ENCODE measurements at places on chromosomes 5 and 9.
A peak's percentile ranks its signal among the peaks of the same experiment; 100 is the strongest.

GRCh38 chr9:87657893-87658292 lies 68.0 kb upstream of the CTSL start:
- DNase-seq = no peak

GRCh38 chr5:129915415-129915814 lies 11.2 kb downstream of the CHSY3 start:
- no peak for DNase-seq

DNA sequence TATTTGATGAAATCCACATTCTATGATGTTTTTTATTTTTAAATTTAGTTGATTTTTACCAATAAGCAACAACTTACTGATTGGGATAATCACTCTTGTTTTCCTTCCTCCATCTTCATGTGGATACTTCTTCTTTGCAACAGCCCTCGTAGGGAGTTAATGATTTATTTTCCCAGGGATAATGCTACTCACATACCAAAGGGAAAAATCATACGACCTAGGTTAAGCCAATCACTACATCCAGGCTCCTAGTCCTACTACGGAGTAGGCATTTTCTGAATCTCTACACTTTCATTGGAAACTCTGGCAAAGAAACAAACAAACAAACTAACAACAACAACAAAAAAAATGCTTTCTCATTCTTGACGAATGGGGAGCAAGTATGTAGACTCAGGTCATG lies 663.4 kb downstream of the PTPRD start:
- no peak for DNase-seq

- DNase-seq = no peak
These were observed 169.3 kb downstream of the DCP2 start for GRCh38 chr5:113145757-113146387.

- DNase-seq = no peak
These were observed 44.7 kb upstream of the DEPDC1B start for GRCh38 chr5:60744682-60745081.

- DNase-seq = no peak
These were observed 226.0 kb downstream of the GAS1 start for GRCh38 chr9:86721226-86721781.

DNA sequence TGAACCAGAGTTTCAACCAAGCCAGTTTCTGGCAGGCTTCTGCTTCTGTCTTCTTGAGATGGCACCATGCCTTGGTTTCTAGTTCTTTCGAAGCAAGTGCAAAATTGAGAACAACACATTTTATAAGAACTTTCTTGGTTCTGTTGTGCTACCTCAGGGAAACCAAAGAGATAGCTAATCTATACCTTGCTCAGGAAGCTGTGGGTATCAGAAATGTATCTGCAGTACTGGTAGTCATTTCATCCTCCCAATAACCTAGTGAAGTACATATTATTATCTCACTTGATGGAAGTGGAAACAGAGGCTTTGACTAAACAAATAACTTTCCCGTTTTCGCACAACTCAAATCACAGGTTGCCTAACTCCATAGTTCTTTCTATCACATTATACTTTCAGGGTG lies 246.6 kb downstream of the ENC1 start:
- no peak for DNase-seq

DNA sequence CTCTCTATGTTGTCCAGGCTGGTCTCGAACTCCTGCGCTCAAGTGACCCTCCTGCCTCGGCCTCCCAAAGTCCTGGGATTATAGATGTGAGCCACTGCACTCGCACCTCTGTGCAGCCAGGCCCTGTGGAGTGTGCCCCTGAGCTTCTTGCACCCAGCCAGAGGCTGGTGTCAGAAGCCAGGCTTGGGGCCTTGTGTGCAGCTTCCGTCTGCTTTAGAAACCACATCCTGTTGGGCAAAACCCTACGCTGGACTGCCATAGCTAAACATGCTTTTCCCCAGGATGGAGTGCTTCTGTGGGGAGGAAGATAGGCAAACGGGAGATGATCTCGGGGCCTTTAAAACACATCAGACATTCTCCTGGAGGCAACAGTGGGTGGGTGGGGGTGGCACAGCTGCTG lies 40.1 kb downstream of the PRRT1B start:
- DNase-seq = no peak

- DNase-seq = no peak
These were observed 305.5 kb downstream of the ZSWIM6 start for GRCh38 chr5:61637566-61637965.

DNA sequence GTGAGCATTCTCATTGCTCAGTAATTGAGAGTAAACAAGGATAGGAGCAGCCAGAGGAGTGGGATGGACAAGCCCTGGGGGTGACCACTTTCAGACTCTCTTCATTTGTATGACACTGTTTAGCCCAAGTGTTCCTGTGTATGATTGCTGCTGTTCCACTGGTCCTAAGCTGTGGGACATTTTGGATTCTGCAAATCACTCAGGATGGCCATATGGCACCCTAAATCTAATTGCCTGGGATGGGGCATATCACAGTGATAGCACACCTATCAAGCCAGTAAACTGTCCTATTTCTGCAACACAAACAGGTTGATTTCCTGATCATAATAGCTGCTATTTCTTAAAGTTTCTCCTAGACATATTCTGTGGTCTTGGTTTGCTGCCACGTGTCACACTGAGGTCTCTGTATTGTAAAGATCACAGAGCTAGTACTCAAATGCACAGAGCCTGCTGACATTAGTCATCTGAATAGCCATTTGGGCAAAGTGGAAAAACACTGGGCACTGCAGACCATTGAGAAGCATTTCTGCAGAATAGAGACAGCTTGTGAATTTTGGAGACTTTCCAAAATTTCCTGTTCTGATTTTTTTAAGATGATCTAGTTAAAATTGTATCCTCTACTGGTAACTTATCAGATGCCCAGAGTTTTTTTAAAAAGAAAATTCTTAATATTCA lies 320.2 kb downstream of the RFX3 start:
- no peak for DNase-seq

GRCh38 chr5:176731506-176732160 lies 78.7 kb upstream of the UNC5A start:
- DNase-seq = peak; percentile 4

GRCh38 chr5:57432876-57433275 lies 49.7 kb downstream of the ACTBL2 start:
- no peak for DNase-seq

DNA sequence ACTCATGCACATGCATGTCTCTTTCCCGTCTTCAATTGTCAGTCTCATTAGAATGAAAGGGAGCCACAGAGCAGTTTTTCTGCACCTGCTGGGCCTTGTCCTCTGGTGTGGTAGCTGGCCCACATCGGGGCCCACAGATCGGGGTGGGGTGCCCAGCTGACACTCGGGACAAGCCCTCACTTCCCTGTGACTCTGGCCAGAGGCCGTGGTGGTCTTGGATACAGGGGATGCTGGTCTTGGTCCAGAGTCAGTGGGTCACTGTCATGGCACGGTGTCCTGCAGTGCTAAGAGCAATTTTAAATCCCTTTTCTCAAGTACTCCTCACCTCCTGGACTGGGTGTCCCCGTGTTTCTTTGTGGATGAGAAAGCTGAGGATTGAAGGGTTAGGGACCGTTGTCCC lies 193.2 kb downstream of the CACNA1B start:
- no peak for DNase-seq

- no peak for DNase-seq
These were observed 56.7 kb upstream of the CLINT1 start for GRCh38 chr5:157915638-157916037.

DNA sequence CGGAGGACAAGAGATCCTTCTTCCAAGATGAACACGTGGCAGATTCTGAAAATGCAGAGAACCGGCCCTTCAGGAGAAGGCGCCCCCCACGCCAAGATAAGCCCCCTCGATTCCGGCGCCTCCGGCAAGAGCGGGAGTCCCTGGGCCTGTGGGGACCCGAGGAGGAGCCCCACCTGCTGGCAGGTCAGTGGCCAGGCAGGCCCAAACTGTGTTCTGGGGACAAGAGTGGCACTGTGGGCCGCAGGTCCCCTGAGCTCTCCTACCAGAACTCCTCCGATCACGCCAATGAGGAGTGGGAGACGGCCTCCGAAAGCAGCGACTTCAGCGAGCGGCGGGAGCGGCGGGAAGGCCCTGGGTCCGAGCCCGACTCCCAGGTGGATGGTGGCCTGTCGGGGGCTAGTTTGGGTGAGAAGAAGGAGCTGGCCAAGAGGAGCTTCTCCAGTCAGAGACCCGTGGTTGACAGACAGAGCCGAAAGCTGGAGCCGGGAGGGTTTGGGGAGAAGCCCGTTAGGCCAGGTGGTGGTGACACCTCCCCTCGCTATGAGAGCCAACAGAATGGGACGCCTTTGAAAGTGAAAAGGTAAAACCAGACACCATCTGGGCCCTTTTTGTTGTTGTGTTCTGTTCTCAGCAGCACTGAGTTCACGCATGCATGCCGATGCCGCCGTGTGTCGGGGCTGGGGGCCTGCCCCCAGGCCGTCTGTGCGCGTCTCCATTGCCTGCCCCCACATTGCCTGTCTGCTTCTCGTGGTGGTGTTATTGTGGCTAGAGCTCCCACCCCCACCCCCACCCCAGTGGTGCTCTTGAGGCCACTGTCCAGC lies 26.6 kb upstream of the POMT1 start:
- DNase-seq = peak; percentile 43

DNA sequence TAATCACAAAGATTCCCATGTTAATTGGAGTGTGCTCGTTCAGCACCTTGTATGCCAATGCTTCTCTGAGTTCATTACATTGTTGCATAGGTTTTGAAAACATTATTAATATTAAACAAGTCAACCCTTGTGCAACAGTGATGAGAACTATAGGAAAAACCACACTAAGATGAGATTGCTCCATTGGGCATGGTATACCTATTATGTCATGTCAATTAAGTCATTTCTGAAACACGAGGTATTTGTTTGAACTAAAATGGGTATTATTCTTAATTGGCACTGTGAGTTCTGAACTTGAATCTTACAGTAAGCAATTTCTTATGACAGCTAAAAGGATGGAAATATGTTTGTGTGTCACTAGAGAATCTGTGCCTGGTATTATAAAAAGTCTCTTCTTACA lies 447.7 kb downstream of the EFNA5 start:
- DNase-seq = no peak

DNA sequence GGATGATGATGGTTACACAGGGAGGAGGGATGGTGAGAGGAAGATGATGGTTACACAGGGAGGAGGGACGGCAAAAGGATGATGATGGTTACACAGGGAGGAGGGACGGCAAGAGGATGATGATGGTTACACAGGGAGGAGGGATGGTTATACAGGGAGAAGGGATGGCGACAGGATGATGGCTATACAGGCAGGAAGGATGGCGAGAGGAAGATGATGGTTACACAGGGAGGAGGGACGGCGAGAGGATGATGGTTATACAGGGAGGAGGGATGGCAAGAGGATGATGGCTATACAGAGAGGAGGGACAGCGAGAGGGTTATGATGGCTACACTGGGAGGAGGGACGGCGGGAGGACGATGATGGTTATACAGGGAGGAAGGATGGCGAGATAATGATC lies 64.1 kb upstream of the FCN1 start:
- DNase-seq = no peak

DNA sequence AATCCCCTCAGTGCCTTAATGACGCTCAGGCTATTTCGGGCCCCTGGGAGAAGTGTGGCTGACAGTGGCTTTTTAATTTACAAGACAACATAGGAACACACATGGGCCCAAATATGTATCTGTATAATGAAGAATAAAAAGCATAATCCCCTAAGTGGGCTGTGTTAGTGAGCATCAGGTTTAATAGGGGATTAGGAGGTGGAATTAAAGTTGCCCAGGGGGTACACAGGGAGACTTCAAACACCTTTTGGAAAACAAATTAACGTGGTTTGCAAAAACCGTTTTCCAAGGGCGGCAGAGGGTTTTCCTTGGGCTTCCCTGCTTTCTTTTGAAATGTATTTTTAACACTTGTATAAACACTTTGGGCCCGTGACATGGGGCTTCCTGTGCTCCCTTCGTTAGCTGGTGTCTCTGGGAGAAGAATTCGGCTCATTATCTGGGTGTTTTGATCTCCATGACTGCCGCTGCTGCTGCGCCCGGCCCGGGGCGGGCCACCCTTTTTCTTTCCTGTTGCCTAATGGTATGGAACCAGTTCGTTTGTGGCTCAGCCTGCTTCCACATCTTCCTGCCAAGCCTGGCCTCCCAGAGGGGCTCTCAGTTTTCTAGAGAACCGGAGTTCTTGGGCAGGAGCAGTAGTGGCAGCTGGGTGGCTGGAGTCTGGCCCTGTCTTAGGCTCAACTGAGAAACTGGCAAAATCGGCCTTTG lies 173.0 kb downstream of the MACROH2A1 start:
- DNase-seq = no peak

- no peak for DNase-seq
These were observed 9.8 kb downstream of the ZNF354B start for GRCh38 chr5:178869577-178869976.

DNA sequence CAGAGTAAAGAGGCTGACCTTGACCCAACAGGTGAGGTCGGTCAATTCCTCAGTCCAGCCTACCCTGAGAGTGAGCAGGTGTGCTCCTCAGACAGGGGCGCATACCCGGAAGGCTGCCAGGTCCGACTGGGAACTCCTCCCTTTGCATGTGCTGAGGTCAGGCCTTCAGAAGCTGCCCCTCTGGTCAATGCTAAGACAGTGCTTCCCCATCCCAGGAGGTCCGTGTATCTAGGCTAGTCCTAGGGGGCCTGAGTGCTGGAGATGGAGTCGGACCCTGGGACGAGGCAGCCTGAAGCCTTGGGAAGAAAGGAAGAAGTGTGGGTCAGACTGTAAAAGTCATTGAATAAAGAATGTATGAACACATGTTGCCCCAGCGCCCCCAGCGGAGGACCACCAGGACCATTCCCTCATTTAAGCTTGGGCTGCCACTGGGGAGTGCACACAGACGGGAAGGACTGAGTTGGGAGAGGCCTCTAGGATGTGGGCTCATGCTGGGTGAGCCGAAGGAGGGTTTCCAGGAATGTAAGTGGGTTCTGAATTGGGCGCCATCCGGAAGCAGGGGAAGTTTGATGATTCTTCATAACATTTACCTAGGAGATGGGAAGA lies 41.0 kb upstream of the GFPT2 start:
- no peak for DNase-seq

DNA sequence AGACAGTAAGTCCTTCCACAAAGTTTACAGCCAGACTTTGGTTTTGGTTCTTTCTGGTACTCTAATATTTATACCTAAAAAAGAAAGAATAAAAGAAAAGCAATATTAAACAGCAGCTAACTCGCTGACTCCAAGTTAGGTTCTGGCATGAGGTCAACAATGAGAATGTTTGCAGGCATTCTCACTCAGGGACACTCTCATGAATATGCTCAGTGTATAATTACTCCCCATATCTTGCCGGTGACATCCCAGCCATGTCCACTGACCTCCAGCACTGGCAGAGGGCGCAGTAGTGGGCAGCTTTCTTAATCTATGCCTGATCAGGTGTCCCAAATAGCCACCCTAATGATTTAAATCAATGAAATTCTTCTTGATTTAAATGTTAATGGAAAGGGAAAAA lies 151.5 kb downstream of the BNC2 start:
- DNase-seq = no peak

DNA sequence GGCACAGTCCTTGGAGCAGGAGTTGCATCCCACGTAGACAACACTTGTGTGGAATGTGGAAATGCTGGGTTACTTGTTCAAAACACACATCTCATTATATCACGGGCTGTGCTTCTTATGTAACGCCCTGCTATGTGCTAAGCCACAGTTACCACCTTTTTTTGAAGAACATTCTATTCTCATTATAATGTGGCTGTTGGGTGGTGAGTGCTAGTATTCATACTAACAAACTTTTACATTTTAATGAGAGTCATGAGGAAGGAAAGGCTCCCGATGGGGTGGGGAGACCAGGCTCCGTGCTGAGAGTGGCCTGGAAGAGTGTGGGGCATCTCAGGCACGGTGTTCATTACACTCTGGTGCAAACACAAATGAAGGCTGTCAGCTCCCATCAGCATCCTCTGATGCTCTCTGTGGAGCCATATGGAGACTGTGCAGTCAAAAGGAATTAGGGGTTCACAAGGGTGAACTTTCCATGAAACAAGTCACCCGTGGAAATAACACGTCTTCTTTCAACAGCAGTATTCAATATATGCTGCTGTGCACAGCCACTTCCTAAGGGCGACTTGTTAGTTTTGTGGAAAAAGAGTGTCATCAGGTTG lies 153.1 kb upstream of the RAPGEF1 start:
- no peak for DNase-seq

Data from WTC11 (cell line).